ENCODE measurements at places on chromosomes 2 and 18. TPM values are rescaled to one million over a fixed set of nuclear protein-coding genes. Genes with fewer than 3 reads are reported as not detected.

TTLL4 gene
- total RNA-seq: 22.3 TPM

DNA sequence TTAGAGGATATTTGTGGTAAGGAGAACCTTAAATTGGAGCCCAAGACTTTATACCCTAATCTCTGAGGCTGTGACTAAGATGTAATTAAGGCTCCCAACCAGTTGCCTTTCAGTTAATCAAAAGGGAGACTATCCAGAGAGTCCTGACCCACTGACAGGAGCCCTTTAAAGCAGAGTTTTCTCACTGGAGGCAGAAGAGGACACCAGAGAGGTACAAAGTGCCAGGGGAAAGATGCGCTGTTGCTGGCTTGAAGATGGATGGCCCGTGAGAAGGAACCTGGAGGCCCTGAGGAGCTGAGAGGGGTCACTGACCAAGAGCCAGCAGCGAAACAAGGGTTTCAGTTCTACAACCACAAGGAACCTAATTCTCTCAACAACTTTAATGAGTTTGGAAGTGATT is 137.3 kb downstream of the TMEM131 start:
- DNase-seq: no peak

GRCh38 chr2:2719015-2719414 is 387.9 kb upstream of the MYT1L start:
- DNase-seq: no peak

POTEE gene
- 0.33 TPM for total RNA-seq

DNA sequence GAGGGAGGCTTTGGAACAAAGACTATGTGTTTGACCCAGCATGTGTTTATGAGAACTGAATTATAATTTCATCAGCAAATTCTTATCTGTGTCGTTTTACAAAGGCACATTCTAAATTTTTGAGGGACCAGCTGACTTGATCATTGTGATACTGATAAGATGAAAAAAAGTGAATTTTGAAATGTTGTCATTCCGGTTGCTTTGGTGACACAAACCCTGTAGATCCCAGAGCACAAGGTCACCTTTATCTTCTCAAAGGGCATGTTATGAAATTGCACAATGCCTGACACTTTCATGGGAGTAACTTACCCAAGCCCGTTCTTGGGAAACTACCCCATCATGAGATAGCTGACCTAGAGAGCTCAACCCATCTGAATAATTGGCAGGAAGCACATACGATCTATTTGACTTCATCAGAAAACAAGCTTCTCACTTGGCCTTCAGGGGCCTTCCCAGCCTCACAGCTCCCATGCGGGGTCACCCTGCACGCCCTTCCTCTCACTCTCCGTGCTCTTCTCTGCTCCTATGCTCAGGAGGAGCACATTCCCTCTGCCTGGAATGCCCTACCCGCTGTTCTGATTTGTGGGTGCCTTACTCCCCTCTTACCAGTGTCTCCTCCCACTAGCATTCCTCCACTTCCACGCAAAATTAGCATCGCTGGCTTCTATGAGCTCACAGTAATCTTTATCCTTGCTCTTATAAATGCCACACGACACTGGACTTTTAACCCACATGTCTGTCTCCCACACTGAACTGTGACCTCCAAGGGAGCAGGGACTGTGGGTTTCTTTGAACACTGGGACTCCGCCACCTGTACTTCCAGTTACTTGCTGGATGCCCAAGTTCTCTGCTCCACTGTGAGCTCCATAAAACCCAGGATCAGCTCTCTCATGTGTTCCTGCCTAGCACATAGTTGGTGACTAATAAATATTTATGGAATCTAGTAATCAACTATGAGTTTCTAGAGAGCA is 555.8 kb upstream of the ID2 start:
- no peak for DNase-seq

- no peak for DNase-seq
Observed at GRCh38 chr18:10898417-10898974, 250.9 kb downstream of the PIEZO2 start.

TMSB10 gene
- total RNA-seq: 876 TPM

TMEM37 gene
- total RNA-seq: 5.2 TPM

DNA sequence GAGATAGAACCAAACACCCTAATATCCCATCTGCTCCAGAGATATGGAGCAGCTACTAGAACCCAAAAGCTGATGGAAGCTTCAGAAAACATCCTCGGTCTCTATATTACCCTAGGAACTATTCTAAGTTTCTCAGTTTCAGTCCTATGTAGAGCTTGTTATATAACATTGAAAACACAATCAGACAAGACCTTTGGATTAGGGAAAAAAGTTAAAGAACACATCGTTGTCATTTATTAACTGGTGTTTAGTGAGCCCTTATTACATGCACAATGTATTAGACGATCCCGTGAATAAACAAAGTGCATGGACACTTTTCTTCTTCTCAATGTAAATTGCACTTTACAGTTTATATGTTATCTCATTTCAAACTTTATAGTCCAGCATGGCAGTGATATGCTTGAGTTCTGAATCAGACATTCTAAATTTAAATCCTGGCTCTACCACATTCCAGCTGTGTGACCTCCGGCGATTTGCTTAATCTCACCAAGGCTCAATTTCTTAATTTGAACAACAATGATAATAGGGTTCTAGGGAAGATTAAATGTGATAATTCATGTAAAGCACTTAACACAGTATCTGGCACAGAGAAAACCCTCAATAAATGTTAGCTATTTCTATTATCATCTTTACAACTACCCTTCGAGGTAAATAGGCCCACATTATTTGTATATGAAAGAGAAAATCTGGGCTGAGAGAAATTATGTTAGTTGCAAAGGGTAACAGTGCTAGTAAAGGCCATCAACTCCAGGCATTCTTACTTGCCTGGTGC is 83.6 kb upstream of the PIK3C3 start:
- DNase-seq: no peak

GRCh38 chr18:46388286-46388685 is 268.7 kb downstream of the LOXHD1 start:
- DNase-seq: no peak

DNA sequence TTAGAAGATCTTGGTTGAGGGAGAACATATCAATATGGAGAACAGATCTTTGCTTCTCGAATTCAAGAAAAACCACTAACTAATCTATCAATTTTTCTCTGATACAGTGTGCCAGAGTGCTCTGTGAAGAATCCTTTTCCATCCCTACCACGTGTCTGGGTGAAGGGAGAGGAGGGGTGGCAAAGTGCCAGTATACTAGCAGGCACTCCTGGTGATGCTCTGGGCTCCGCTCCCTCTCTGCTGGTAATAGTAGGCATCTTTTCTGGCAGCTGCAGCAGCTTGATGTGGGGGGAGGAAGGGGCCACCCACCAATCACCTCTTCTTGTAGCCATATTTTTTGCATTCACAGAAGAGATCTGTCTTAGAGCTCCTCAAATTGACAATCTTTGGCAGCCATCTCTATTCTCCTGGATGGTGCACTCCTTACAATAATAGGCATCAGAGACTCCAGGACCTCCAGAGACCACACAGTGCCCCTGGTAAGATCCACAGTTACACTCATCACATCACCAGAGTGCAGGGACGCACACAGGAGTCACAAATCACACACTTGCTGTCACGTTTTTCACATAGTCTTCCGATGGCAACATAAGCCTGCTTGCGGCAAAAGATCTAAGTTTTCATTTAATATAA is 15.7 kb downstream of the STK39 start:
- no peak for DNase-seq

GRCh38 chr2:45040786-45041185 is 31.5 kb upstream of the SIX2 start:
- DNase-seq: no peak

DNA sequence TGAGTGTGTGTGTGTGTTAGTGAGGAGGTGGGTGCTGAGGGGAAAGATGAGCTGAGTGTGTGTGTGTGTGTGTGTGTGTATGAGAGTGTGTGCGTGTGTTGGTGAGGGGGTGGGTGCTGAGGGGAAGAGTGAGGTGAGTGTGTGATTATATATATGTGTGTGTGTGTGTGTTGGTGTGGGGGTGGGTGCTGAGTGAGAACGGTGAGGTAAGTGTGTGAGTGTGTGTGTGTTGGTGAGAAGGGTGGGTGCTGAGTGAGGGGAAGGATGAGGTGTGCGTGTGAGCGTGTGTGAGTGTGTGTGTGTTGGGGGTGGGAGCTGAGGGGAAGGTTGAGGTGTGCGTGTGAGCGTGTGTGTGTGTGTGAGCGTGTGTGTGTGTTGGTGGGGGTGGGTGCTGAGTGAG is 322.0 kb upstream of the NT5C1B start:
- no peak for DNase-seq

SMAD2 gene
- total RNA-seq: 137 TPM

- DNase-seq: no peak
Observed at GRCh38 chr2:175976391-175977157, 25.5 kb downstream of the LNPK start.

DNA sequence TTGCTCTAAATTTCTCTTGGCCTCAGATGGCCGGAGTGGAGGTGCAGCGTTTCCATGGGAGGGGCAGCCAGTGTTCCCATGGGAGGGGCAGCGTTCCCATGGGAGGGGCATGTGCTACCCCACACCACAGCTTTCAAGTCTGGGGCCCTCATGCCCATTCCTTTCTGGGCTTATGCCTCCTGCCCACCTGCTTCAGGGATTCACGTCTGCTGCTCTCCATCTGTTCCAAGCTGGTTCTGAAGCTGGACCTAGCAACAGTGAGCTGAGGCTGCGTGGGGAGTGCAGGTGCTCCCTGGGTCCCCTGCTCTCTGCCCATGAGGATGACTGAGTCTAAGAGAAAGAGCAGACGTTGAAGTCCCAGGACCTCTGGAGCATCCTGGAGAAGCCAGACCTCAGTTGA is 243.1 kb upstream of the PXDN start:
- DNase-seq: no peak

GRCh38 chr2:41626936-41627335 is 420.9 kb upstream of the PKDCC start:
- DNase-seq: no peak

- no peak for DNase-seq
Observed at GRCh38 chr2:185318271-185318724, 420.3 kb upstream of the FSIP2 start.

LYG2 gene
- total RNA-seq: not detected

REG1B gene
- 3.8 TPM for total RNA-seq

KCNE4 gene
- 10.9 TPM for total RNA-seq

GRCh38 chr2:119674711-119675500 is 4.1 kb upstream of the TMEM177 start:
- peak; percentile 75 for DNase-seq

Data from aorta (tissue), 5 donors.